WTC11 (cell line): ENCODE measurements at places on chromosomes 2 and 18. TPM values are rescaled to one million over a fixed set of nuclear protein-coding genes. Genes with fewer than 3 reads are reported as not detected.

GRCh38 chr2:12176623-12177454 is 430.4 kb downstream of the LPIN1 start:
- H3K27ac ChIP-seq: no peak overlapping the region
- H3K36me3 ChIP-seq: no peaks in the 10 kb centered on the region
- H3K4me3 ChIP-seq: no peak overlapping the region

DNA sequence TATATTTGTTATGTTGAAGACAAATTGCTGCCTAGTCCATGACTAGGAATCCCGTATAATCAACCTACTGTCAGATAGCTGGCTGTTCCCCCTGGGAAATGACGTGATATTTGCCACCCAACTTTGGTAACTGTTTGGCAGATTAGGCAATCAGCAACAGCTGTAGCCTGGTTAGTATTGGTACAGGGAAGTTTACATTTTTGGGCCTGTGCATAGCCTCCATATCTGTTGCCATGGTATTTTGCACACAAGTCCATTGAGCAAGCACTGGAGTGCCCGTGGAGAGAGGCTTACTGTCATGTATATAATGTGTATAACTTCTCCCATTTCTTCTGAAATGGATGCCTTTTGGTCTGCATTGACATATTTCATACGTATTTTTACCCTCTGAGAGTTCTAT is 27.7 kb downstream of the BIRC6 start:
- no peak overlapping the region for H3K4me3 ChIP-seq
- no peaks in the 10 kb centered on the region for H3K27me3 ChIP-seq
- DNase-seq: no peak
- no peak overlapping the region for H3K27ac ChIP-seq
- peaks cover 30% of the 10 kb centered on the region for H3K36me3 ChIP-seq
- H3K4me1 ChIP-seq: no peaks in the 10 kb centered on the region

GRCh38 chr2:19312949-19313348 is 45.5 kb downstream of the OSR1 start:
- peaks cover 5% of the 10 kb centered on the region for H3K27me3 ChIP-seq
- no peak overlapping the region for H3K4me3 ChIP-seq
- H3K36me3 ChIP-seq: peaks cover 9% of the 10 kb centered on the region
- no peak for DNase-seq

GRCh38 chr2:219120082-219120481 is 40.5 kb downstream of the NHEJ1 start:
- H3K36me3 ChIP-seq: no peaks in the 10 kb centered on the region
- H3K4me1 ChIP-seq: peaks cover 21% of the 10 kb centered on the region
- H3K27ac ChIP-seq: no peak overlapping the region
- no peak for DNase-seq
- no peak overlapping the region for H3K4me3 ChIP-seq

DNA sequence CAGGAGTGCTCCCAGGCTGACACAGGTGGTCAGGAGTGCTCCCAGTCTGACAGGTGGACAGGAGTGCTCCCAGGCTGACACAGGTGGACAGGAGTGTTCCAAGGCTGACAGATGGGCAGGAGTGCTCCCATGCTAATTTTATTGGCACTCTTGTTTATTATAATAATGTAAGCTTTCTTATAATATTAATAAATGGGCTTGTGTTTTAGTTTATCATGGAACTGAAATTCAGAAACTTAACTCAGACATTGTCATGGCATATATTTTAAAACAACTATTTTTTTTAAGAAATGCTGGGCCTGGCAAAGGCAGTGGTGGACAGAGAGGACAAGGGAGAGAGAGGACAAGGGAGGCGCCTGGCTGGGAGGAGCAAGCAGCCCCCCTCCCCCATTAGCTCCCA is 18.7 kb downstream of the ANO7 start:
- no peak overlapping the region for H3K4me3 ChIP-seq
- H3K27ac ChIP-seq: no peak overlapping the region

GRCh38 chr2:191927991-191928390 is 81.1 kb upstream of the CAVIN2 start:
- no peaks in the 10 kb centered on the region for H3K27me3 ChIP-seq
- peaks cover 31% of the 10 kb centered on the region for H3K4me1 ChIP-seq
- H3K36me3 ChIP-seq: peaks cover 2% of the 10 kb centered on the region; the same call in 1 of the 2 replicates

DNA sequence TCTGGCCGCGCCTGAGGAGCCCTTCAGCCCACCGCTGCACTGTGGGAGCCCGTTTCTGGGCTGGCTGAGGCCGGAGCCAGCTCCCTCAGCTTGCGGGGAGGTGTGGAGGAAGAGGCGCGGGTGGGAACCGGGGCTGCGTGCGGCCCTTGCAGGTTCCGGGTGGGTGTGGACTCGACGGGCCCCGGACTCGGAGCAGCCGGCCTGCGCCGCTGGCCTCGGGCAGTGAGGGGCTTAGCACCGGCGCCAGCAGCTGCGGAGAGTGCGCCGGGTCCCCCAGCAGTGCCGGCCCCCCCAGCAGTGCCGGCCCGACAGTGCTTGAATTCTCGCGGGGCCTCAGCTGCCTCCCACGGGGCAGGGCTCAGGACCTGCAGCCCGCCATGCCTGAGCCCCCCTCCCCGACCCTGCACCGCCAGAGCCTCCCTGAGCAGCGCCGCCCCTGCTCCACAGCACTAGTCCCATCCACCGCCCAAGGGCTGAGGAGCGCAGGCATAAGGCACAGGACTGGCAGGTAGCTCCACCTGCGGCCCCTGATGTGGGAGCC is 534.2 kb downstream of the ZNF804A start:
- H3K27ac ChIP-seq: no peak overlapping the region
- no peak for DNase-seq
- H3K4me3 ChIP-seq: no peak overlapping the region
- no peaks in the 10 kb centered on the region for H3K36me3 ChIP-seq
- H3K4me1 ChIP-seq: peaks cover 3% of the 10 kb centered on the region; the same call in 1 of the 2 replicates

- no peaks in the 10 kb centered on the region for H3K27me3 ChIP-seq
- H3K27ac ChIP-seq: no peak overlapping the region
- peak; percentile 12 for DNase-seq
- peaks cover 14% of the 10 kb centered on the region for H3K4me1 ChIP-seq
- H3K36me3 ChIP-seq: no peaks in the 10 kb centered on the region
Observed at GRCh38 chr2:50491541-50492476, 540.1 kb downstream of the NRXN1 start.

GRCh38 chr18:68033466-68033865 is 516.9 kb upstream of the DSEL start:
- DNase-seq: no peak
- no peaks in the 10 kb centered on the region for H3K4me1 ChIP-seq
- no peak overlapping the region for H3K27ac ChIP-seq
- H3K36me3 ChIP-seq: no peaks in the 10 kb centered on the region

GRCh38 chr2:156756516-156756915 is 320.3 kb downstream of the GPD2 start:
- H3K27ac ChIP-seq: no peak overlapping the region
- no peak for DNase-seq
- H3K27me3 ChIP-seq: no peaks in the 10 kb centered on the region
- H3K36me3 ChIP-seq: no peaks in the 10 kb centered on the region; the same call in 1 of the 2 replicates
- peaks cover 5% of the 10 kb centered on the region; the same call in 1 of the 2 replicates for H3K4me1 ChIP-seq
- H3K4me3 ChIP-seq: no peak overlapping the region

DNA sequence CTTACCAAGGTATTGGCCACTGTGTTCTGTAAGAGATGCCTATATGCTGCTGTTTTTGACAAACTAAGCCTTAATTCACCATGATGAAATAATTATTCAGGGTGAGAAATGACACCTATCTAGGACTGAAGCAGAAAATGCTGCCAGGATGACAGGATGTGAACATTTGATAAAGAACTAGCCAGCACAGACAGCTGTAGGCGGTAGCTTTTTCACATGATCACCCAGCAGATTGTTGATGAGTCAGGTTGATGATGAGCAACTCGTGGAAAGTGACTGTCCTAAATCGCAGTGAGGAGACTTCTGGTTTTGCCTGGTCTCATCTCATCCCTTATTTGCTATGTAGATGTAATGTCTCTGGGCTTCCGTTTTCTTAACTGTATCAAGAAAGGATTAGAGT is 144.1 kb downstream of the PRPF40A start:
- H3K27ac ChIP-seq: no peak overlapping the region
- H3K4me3 ChIP-seq: no peak overlapping the region
- no peak for DNase-seq

DNA sequence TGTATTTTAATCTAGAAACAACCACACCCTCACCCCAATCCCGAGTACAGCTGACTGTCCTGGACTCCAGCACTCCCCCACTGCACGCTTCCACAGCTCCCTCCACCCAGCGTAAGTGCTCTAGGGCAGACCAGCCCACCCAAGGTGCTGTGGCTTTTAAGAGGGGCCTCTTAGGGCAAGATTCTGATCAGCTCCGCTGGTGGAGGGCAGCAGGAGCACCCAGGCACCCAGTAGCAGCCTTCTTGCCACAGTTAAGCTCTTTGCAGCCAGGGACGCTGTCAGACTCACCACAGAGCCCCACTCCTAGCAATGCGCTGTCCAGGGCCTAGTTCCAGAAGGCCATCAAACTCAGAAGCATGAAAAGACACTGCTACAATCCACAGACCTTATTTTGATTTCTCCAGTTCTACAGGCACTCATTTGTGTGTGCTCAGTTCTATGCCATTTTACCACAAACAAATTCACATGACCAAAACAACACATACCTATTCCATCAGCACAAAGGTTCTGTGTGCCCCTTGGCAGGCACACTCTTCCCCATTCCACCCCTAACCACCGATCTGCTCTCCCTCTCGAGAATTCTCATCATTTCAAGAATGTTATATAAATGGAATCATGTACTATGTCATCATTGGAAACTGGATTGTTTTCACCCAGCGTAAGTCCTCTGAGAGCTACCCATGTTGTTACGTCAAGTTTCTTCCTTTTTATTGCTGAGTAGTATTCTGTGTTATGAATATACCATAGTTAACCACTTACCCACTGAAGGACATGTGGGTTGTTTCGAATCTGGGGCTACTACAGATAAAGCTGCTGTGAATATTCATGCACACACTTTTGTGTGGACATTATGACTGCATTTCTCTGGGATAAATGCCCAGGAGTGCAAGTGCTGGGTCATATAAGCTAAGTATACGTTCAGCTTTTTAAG is 40.4 kb downstream of the PTPN2 start:
- peaks cover 34% of the 10 kb centered on the region for H3K4me1 ChIP-seq
- no peak overlapping the region; the same call in 1 of the 2 replicates for H3K27ac ChIP-seq
- 0 out of 2 replicates have a peak, but pooled peaks cover 2% of the 10 kb centered on the region for H3K36me3 ChIP-seq

- H3K4me1 ChIP-seq: peaks cover 15% of the 10 kb centered on the region
- peak overlapping the region; percentile 19; the same call in 1 of the 2 replicates for H3K27ac ChIP-seq
- no peak for DNase-seq
- no peak overlapping the region for H3K4me3 ChIP-seq
Observed at GRCh38 chr2:43276962-43277391, 50.6 kb upstream of the ZFP36L2 start.

- DNase-seq: no peak
- peaks cover 3% of the 10 kb centered on the region; the same call in 1 of the 2 replicates for H3K27me3 ChIP-seq
- no peak overlapping the region for H3K4me3 ChIP-seq
- H3K4me1 ChIP-seq: no peaks in the 10 kb centered on the region
- H3K36me3 ChIP-seq: peaks cover 4% of the 10 kb centered on the region; the same call in 1 of the 2 replicates
- H3K27ac ChIP-seq: no peak overlapping the region
Observed at GRCh38 chr2:239787538-239788050, 237.5 kb downstream of the NDUFA10 start.

- no peaks in the 10 kb centered on the region; the same call in 1 of the 2 replicates for H3K36me3 ChIP-seq
- peaks cover 17% of the 10 kb centered on the region for H3K4me1 ChIP-seq
- H3K27me3 ChIP-seq: no peaks in the 10 kb centered on the region
Observed at GRCh38 chr18:36843784-36844183, 14.9 kb downstream of the KIAA1328 start.

DNA sequence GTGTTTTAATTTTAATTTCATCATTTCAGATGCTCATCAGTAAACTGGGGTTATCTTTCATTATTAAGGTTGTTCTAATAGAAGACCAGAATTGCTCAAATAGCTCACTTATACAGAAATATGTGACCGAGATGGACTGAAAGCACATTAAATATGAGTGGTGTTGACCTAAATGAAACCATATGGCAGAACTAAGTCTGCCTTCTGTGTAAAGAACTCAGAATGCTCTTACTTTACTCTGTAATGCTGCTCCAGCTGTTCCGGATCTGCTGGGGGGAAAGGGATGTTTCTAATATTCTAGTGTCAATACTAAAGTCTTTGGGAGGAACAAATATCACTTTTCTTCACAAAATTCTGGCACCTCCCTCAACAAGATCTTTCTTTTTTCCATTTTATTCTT is 131.0 kb downstream of the DPP4 start:
- H3K4me1 ChIP-seq: peaks cover 11% of the 10 kb centered on the region
- H3K27ac ChIP-seq: no peak overlapping the region
- no peaks in the 10 kb centered on the region for H3K36me3 ChIP-seq
- DNase-seq: no peak
- H3K4me3 ChIP-seq: no peak overlapping the region

MROH2A gene
- 0.16 TPM in 1 of 3 replicates, not detected in the others for total RNA-seq

UGT1A10 gene
- total RNA-seq: 0.11 to 0.18 TPM in 2 of 3 replicates, not detected in the other

MPP4 gene
- not detected in 3 replicates for total RNA-seq

CFC1 gene
- not detected in 3 replicates for total RNA-seq

NEU2 gene
- not detected in 3 replicates for total RNA-seq

EVX2 gene
- total RNA-seq: 0.05 TPM in 1 of 3 replicates, not detected in the others
